Osteocyte (in vitro differentiated cells): ENCODE measurements at places on chromosomes 16 and 17. TPM values are rescaled to one million over a fixed set of nuclear protein-coding genes. Genes with fewer than 3 reads are reported as not detected.

The RAB11FIP4 gene
- total RNA-seq: 0.99 and 1.0 TPM in 2 replicates

DNA sequence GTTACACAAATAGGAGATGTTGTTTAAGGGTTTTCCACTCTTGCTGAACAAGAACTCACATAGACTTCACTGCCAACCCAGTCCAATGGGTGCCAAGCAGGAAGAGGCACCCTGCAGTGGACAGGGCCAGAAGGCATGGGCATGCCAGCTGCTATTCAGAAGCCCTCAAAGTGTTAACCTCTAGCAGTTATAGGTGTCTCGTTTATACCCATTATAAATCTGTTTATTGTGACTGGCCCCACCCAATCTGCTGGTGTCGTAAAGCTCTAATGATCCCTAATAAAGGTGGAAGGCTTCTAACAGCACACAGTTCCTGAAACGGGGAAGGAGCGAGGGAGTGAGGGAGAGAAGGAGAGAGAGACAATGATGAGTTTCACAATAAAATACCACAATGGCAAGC lies 23.9 kb downstream of the HNF1B start:
- peak overlapping the region; percentile 44 for H3K27ac ChIP-seq
- no peaks in the 10 kb centered on the region for H3K27me3 ChIP-seq
- H3K36me3 ChIP-seq: peaks cover 2% of the 10 kb centered on the region
- peaks cover 45% of the 10 kb centered on the region for H3K4me1 ChIP-seq
- DNase-seq: no peak

DNA sequence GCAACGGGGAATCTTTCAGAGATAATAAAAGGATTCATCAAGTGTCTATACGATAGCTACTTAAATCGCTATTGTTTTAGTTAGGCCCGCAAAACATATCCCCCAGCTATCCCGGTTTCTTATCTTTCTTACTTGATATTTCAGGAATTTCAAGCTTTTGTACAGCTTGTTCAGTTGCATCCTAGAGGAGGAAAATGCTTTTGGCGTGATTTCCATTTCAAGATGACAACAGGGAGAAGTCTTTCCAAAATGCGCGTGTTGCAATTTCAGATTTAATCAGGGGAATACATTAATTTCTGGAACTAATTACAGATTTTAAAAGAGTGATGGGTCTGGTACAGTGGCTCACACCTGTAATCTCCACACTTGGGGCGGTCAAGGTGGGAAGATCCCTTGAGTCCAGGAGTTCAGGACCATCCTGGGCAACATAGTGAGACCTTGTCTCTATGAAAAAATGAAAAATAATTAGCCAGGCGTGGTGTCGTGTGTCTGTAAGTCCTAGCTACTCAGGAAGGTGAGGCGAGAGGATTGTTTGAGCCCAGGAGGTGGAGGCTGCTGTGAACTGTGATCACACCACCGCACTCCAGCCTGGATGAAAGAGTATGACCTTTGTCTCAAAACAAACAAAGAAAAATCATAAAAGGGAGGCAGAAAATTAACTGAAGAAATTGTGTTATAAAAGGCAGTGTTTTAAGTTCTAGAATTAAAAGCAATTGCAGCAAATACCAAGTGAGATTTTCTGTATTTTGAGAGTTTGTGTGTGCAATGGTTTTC lies 546.1 kb downstream of the MAF start:
- no peaks in the 10 kb centered on the region for H3K36me3 ChIP-seq
- H3K4me1 ChIP-seq: no peaks in the 10 kb centered on the region
- no peak overlapping the region for H3K4me3 ChIP-seq
- no peak overlapping the region for H3K27ac ChIP-seq

DNA sequence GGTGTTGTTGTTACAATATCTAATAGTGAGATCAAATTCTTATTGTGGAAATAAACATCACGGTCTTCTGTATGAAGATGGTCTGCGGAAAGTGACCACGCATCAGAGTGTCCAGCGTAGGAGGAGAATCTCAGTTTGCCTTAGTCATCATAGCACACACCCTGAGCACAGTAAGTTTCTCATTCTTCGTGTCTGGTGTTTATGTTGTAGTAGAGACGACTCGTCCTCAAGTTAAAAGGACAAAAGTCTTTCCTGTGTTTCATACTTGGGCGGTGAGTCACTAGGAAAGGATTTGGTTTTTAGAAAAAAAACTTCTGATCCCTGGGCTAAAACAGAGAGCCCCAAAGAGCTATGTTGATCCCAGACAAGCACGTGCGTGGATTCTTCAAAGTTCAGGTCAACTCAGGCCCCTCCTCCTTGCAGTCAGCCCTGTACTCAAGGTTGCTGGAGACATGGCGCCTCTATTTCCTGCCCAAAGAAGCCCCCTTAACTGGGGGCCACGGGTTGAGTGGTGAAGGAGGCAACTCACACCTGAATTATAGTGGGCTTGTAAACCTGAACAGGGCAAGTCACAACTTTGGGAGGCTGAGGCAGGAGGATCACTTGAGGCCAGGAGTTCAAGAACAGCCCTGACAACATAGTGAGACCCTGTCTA lies 170.4 kb downstream of the ZFHX3 start:
- peaks cover 67% of the 10 kb centered on the region for H3K4me1 ChIP-seq
- H3K36me3 ChIP-seq: peaks cover 15% of the 10 kb centered on the region
- peak overlapping the region; percentile 98 for H3K27ac ChIP-seq
- peak overlapping the region; percentile 44 for H3K4me3 ChIP-seq

DNA sequence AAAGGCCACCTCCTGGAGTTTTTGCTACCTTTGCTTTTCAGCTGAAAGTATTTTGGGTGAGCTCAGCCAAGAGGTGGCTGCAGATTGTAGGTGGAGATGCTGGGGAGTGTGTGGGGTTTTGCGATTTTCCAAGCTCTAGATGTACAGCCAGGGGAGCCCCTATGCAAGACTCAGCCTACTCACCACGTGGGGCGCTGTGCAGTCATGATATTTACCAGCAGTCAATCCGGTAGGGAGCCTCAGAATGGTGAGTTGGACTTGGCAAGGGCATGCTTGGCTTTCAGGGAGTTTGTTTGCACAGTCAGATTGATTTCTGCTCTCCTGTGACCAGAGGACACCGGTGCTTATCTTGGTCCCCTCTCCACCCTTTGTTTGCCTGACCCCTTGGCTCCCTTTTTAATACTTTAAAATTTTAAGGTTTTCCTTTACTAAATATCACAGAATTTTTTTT lies 175.3 kb downstream of the UTP18 start:
- no peak overlapping the region for H3K27ac ChIP-seq
- H3K4me1 ChIP-seq: no peaks in the 10 kb centered on the region
- H3K27me3 ChIP-seq: no peaks in the 10 kb centered on the region
- DNase-seq: peak; percentile 66

DNA sequence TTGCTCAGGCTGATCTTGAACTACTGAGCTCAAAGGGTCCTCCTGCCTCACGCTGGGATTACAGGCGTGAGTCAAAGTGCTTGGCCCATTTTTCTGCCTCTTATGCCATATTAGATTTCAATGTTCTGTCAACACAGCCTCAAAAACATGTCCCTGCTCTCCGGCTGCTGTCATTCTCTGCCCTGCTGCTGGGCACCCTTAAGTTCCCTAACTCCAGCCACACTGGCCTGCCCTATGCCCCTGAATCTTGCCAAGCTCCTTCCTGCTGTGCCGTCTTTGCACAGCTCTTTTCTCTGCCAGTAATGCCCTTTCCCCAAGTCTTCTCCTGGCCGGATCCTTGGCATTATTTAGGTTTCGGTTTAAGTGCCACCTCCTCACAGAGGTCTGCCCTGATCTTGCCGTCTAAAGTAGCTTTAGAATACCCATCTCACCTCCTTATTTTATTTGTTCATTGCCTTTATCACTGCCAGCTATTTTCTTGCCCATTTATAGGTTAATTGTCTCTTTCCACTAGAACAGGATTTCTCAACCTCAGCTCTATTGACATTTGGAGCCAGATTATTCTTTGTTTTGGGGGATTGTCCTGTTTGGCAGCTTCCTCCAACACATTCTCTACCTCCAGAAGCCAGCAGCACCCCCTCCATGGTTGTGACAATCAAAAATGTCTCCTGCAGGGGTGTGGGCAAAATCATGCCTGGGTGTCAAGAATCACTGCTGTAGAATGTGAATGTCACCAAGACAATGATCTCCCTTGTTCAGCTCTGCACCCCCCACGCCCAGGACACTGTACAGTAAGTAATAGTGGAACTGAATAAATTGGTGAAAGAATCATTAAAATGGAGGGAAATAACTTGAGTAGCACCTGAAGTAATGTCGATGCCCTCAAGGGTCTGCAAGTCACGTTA lies 168.2 kb downstream of the CYLD start:
- H3K4me3 ChIP-seq: no peak overlapping the region
- no peaks in the 10 kb centered on the region for H3K27me3 ChIP-seq
- no peaks in the 10 kb centered on the region for H3K36me3 ChIP-seq
- H3K4me1 ChIP-seq: no peaks in the 10 kb centered on the region
- DNase-seq: no peak
- no peak overlapping the region for H3K27ac ChIP-seq

GRCh38 chr16:57357330-57358085 lies 1.1 kb upstream of the CCL22 start:
- DNase-seq: no peak
- H3K27me3 ChIP-seq: peaks cover 39% of the 10 kb centered on the region
- H3K4me3 ChIP-seq: no peak overlapping the region
- H3K36me3 ChIP-seq: no peaks in the 10 kb centered on the region

DNA sequence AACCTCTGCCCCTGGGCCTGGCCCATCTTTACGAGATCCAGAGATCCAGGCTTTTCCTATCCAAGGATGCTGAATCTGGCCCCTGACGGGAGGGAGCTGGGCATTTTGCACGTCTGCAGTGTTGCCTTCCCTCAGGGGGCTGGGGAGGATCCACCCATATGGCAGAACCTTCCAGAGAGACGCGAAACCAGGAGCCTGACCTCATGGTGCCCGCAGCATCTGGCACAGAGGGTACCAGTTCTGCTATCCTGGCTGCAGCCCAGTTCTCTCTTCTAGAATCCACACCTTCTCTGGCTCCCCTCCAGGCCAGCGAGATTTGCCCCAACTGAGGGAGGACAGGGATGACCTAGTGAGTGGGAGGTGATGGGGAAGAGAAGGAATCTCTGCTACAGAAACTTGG lies 20.5 kb upstream of the ZNF652 start:
- peaks cover 4% of the 10 kb centered on the region for H3K27me3 ChIP-seq
- no peak overlapping the region for H3K4me3 ChIP-seq
- no peaks in the 10 kb centered on the region for H3K4me1 ChIP-seq
- peaks cover 3% of the 10 kb centered on the region for H3K36me3 ChIP-seq
- DNase-seq: no peak

GRCh38 chr16:12497526-12497925 lies 306.2 kb downstream of the CPPED1 start:
- H3K27ac ChIP-seq: no peak overlapping the region
- DNase-seq: no peak
- no peaks in the 10 kb centered on the region for H3K27me3 ChIP-seq
- H3K36me3 ChIP-seq: no peaks in the 10 kb centered on the region
- H3K4me1 ChIP-seq: no peaks in the 10 kb centered on the region

GRCh38 chr17:58513965-58514769 lies at the start of gene MTMR4:
Gene MTMR4 (minus strand): TSS chr17:58514638. CDS start chr17:58514407, 231 bp downstream.
- peaks cover 25% of the 10 kb centered on the region for H3K36me3 ChIP-seq
- H3K27me3 ChIP-seq: no peaks in the 10 kb centered on the region
- peaks cover 35% of the 10 kb centered on the region for H3K4me1 ChIP-seq
- H3K27ac ChIP-seq: peak within 1 kb of the TSS; percentile 59
- peak; percentile 90 for DNase-seq
- H3K4me3 ChIP-seq: peak within 1 kb of the TSS; percentile 88

The GPR179 gene
- 0.13 TPM in 1 of 2 replicates, not detected in the other for total RNA-seq

DNA sequence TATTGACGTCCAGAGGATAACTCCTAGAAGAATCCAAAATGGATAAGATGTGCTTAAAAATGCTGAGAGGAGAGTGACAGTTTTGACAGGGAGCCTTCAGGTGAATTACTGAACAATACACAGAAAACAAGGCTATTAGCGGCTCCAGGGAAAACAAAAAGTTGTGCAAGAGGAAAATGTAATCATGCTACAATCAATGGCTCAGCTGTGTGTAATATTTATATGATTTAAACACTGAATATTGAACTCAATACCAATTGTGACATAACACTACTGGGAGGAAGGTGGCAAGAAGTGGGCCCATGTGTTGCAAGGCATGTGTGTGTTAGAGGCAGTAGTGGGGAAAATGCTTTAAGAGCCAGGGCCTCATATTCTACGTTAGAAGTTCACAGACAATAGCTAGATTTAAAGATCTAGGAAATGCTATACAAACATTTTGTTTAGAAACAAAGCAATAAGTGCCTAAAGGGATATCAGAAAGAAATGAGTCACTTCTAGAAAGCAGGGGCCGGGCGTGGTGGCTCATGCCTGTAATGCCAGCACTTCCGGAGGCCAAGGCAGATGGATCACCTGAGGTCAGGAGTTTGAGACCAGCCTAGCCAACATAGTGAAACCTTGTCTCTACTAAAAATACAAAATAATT lies 253.2 kb upstream of the IRX5 start:
- no peak for DNase-seq
- H3K36me3 ChIP-seq: no peaks in the 10 kb centered on the region
- H3K27me3 ChIP-seq: no peaks in the 10 kb centered on the region
- H3K4me1 ChIP-seq: no peaks in the 10 kb centered on the region

The TMC8 gene
- total RNA-seq: 0.40 and 0.99 TPM in 2 replicates

The CLEC16A gene
- 22.1 and 24.0 TPM in 2 replicates for total RNA-seq

GRCh38 chr17:992933-993332 lies 4.0 kb upstream of the TIMM22 start:
- H3K27me3 ChIP-seq: no peaks in the 10 kb centered on the region
- no peak overlapping the region for H3K4me3 ChIP-seq
- peaks cover 6% of the 10 kb centered on the region for H3K4me1 ChIP-seq
- no peak overlapping the region for H3K27ac ChIP-seq
- H3K36me3 ChIP-seq: no peaks in the 10 kb centered on the region

The CD300LG gene
- total RNA-seq: not detected in 2 replicates

GRCh38 chr16:12348733-12349704 lies 372.5 kb downstream of the SNX29 start:
- no peak overlapping the region for H3K27ac ChIP-seq
- H3K27me3 ChIP-seq: no peaks in the 10 kb centered on the region
- no peaks in the 10 kb centered on the region for H3K36me3 ChIP-seq
- peaks cover 5% of the 10 kb centered on the region for H3K4me1 ChIP-seq

DNA sequence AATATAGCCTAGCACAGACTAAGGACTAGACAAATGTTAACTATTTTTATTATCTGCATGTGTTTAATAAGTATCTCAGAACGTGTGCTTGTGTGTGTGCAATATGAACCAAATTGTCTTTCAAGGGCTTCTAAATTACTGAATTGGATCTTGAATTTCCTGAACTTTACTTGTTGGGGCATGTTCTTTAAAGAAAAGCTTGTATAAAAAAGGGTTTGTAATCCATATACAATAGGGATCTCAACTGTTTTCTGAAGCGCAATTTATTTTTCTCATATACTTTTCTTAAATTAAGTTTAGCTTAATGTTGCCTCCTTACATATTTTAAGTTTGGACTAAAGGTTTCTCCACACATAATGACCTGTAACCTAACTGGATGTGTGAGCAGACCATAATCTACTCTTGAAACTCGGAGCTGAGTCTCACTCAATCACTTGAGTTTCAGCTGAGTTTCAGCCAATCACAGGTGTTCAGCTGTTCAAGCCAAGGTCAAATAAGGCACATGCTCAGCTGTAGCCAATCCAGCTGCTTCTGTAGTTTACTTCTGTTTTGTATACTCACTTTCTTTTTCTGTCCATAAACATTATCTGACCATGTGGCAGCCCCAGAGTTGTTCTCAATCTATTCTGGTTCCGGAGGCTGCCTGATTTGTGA lies 72.3 kb downstream of the CDK5R1 start:
- DNase-seq: no peak
- no peaks in the 10 kb centered on the region for H3K36me3 ChIP-seq
- H3K4me1 ChIP-seq: no peaks in the 10 kb centered on the region

The SLX4 gene
- 7.1 and 8.4 TPM in 2 replicates for total RNA-seq

The LITAFD gene
- total RNA-seq: not detected in 2 replicates

The KRTAP9-4 gene
- not detected in 2 replicates for total RNA-seq

The RNF157 gene
- 0.73 and 0.99 TPM in 2 replicates for total RNA-seq

The HIGD1B gene
- not detected in 2 replicates for total RNA-seq
